Activated T-cell treated with anti-CD3 and anti-CD28 coated beads, Interleukin-2, amount 50 U/mL, for 72 hours (primary cell): ENCODE measurements at places on chromosomes 13 and 19.
A peak's percentile ranks its signal among the peaks of the same experiment; 100 is the strongest.

DNA sequence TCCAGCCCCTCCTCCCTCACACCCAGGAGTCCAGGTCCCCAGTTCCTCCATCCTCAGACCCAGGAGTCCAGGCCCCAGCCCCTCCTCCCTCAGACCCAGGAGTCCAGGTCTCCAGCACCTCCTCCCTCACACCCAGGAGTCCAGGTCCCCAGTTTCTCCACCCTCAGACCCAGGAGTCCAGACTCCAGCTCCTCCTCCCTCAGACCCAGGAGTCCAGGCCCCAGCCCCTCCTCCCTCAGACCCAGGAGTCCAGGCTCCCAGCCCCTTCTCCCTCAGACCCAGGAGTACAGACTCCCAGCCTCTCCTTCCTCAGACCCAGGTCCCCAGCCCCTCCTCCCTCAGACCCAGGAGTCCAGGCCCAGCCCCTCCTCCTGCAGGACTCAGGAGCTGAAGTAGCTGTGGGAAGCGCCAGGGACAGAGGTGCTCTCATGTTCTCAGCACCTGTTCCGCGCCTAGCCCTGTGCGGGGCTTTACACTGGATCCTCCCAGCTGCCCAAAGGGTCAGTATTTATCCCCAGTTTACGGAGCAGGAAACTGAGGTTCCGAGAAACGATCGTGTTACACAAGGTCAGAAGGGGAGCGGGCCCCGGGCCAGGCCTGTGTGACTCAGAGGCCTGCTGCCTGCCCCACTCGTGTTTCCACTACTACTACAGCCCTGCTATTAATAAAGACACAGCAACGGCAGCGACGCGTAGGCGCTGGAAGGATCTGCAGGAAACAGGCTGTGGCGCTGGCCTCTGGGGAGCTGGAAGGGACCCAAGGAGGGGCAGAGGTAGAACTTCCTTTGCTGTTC, 1.7 kb upstream of the SBK3 start:
- no peak for DNase-seq

DNA sequence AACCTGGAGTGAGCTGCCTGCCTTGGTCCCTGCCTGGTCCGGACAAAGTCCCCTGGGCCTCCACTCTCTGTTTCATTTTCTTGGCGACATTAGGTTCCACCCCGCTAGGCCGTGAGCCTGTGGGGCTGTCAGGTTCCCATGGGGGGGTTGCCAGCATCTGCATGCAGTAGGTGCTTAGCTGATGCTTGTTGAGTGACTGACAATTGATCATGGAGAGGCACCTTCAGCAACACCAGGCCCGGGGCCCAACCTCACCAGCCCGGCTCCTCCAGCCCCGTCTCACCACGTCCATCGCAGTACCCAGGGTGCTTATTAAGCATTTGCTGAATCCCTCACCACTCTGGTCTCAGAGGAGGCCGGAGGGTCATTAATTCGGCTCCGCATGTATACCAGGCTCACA, 13.4 kb downstream of the MISP start:
- no peak for DNase-seq

GRCh38 chr19:42301646-42302203, at the start of gene PRR19:
Gene PRR19 (plus strand): TSS chr19:42302132. CDS start chr19:42309585, 7,453 bp downstream.
- peak; percentile 25 for DNase-seq

GRCh38 chr13:107835339-107836018, 379.9 kb downstream of the LIG4 start:
- no peak for DNase-seq

GRCh38 chr13:78382491-78382890, 220.9 kb downstream of the POU4F1 start:
- no peak for DNase-seq

GRCh38 chr13:44382635-44383145, 9.1 kb downstream of the SERP2 start:
- no peak for DNase-seq

- DNase-seq = no peak
These were observed 1.7 kb downstream of the B3GLCT start for GRCh38 chr13:31201341-31202031.

DNA sequence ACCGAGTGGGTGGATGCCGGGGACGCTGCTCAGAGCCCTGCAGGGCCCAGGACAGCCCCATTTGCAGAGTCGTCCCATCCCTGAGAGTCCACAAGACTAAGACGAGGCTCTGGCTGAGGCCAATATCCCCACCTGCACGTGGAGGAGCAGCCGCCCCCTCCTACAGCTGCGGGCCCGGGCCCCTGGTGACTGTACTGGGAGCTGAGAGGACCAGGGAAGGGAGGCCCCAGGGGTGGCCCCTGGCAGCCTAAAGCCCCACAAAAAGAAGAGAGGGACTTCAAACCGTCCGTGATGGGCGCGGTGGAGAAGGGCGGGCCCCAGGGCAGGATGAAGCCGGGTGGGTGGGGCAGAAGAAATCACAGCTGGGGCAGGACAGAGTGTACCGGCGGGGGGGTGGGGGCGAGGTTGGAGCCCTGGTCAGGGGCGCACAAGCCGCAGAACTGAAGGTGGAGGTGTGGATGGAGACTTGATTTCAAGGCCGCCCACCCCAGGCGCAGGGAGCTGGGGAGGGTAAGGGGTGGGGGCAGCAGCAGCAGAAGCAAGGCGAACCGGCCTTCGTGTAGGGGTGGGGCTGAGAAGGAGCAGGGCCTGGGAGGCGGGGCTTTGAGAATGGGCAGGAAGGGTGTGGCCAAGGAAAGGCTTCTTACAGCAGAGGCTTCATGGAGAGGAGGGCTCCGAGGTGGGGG, 12.9 kb downstream of the CFD start:
- peak; percentile 87 for DNase-seq

DNA sequence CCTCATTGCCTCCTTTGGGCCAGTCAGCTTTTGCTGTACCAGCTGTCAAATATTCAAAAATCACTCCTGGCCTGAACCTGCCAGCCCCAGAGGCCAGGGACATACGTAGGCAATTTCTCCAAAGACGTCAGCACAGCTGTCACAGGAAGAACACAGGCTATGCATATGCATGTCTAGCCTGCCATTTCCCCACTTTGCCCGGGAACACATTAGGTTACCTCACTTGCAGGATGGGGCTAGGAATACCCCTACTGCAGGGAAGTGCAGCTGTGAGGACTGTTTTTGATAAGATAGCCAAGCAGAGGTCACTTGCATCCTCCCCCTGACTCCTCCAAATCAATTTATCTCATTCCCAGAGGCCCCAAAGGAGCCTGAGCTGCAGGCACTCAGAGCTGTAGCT, 2.8 kb downstream of the ZNF667 start:
- DNase-seq = no peak

- peak; percentile 61 for DNase-seq
These were observed 23.7 kb upstream of the GPR18 start for GRCh38 chr13:99281811-99282263.

GRCh38 chr19:54009440-54009839, 18.0 kb downstream of the CACNG6 start:
- DNase-seq = no peak

DNA sequence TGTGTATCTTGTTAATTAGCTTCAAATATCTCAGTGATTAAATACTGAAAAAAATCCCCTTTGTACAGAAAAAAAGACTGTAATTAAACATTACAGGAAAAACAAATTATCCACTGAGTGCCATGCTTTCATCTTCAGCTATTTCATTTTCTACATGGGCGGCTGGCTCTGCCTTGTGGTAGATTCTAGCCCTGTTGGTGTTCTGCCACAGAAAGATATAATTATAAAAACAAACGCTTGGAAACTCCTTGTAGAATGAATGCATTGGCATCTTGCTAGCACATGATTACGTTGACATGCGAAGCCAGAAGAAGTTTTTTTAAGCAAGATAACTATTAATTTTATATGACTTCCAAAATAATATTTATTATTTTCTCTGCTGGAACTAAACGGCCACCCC, 496.8 kb downstream of the MYO16 start:
- DNase-seq = no peak

DNA sequence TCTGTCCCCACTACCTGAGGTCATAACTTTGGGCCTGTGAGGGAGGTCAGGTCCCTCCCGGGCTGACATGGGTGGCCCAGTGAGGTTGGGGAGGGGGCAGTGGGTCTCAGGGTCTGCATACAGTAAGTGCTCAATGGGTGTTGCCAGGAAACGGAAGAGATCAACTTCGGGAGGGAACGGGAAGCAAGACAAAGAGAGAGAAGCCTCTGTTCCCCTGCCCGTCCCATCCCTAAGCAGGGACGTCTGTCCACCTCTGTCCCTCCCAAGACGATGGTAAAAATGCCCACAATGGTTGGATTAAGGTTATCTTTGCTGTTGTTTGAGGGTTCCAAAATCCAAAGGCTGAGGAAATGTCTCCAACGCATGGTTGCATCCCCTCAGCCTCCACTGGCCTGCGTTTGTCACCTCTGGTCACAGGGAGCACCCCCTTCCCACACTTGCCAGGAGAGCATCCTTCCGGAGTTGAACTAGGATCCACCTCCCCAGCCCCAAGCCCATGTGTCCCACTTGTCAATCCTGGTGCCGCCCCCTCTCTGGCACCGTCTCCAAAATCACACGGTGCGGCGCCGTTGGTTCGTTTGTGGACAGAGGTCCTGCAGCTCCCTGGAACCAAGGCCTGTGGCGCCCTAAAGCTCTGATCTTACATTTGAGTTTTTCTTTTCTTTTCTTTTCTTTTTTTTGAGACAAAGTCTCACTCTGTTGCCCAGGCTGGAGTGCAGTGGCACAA, 774 bp upstream of the HOMER3 start:
- no peak for DNase-seq

GRCh38 chr13:93951108-93951507, 528.4 kb downstream of the DCT start:
- no peak for DNase-seq

DNA sequence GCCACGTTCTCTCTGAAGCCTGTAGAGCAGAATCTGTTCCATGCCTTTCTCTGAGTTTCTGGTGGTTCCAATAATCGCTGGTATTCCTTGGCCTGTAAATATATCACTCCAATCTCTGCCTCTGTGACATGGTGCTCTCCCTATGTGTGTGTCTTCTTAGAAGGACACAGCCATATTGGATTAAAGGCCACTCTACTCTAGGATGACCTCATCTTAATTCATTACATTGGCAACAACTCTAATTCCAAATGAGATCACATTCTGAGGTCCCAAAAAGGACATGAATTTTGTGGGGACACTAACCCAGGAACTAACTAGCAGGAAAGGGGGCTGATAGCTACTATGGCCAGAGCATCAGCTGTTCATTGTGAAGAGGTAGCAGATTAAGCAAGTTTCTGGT, 110.7 kb downstream of the KLF12 start:
- no peak for DNase-seq

DNA sequence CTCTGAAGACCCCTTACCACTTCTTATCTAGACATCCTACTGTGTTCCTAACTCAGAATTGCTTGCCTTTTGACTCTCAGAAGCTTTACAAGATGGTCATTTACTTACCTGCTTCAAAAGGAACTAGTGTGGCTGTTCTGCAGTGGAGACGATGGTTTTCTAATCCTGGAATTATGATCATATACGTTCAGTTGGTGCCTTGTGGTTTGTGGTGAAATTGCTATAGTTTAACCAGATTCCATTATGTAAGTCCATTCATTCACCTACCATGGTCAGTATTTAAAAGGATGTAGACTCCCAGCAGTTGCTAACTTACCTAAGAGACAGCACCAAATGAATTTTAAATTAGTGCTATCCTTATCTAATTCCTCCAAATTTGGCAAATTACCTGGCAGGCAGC, 210.9 kb downstream of the SHISA2 start:
- DNase-seq = no peak

GRCh38 chr19:3625996-3626472, 556 bp downstream of the CACTIN start:
- DNase-seq = peak; percentile 28

DNA sequence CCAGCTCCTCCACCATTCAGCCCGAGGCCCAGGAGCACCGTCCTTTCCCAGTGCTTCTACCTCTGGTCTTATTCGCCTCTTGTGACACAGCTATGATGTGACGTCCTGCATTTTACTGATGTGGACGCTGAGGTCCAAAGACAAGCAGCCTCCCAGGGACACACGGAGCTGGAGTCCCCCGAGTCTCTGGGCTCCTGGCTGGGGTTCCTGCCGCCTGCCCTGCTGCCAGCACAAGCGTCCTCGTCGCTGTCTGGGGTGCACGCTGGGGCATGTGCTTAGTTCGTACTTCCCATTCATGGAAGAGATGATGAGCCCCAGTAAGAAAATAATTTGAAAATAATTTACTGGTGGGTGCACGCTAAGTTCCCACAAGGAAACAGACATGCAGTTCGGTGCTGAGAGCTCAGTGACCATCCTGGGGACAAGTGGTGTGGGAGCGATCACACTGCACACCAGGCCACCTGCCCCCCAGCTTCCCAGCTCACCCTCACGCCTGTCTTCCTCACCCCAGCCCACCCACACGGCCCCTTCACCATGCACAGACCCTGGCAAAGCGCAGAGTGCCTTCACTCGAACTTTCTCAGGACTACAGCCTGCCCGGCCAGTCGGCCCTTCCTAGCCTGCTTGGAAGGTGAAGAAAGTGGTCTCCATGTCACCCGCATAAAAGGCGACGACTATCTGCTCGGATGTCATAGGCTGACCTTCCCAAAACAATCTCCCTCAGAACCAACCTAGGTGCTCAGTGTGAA, 14.2 kb upstream of the CFAP97D2 start:
- DNase-seq = no peak

- no peak for DNase-seq
These were observed 1227.1 kb downstream of the SLITRK1 start for GRCh38 chr13:82654861-82655855.
